ENCODE measurements at places on chromosomes 12 and 14.

DNA sequence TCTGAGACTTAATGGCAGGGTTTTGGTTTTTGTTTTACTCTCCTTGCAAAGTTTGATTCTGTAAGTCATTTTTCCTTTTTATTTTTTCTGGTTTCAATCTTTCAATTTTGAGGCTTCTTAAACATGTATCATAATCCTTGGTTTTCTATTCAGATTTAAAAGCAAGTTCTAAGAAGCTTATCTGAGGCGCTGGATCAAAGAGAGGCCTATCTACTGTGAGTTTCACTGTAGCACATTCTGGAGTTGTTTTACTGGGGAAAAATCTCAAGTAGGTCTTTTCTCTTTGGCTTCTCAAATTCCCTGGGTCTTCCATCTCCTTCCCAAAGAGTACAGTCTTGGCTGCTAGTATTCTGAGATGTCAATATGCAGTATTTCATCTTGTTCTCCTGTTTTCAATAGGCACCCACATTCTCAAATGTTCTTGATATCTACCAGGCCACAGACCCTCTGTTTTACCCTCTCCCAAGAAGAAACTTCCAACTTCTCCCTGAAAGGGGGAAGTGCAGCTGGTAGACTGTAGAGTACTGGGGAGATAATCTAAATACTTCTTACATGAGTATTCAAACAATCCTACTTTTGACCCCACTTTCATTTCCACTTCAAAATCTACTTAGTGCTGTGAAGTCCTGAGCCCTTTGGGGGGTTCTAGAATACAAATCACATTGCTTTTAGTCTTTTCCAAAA, 10.9 kb upstream of the CATSPERB start:
- no peak for DNase-seq

GRCh38 chr12:109997393-109997792, 1.2 kb upstream of the GIT2 start:
- DNase-seq, result no peak

- DNase-seq, result no peak
Observed at GRCh38 chr14:75297411-75298040, 18.9 kb downstream of the FOS start.

GRCh38 chr14:85438481-85438942, 91.4 kb upstream of the FLRT2 start:
- DNase-seq, result no peak

DNA sequence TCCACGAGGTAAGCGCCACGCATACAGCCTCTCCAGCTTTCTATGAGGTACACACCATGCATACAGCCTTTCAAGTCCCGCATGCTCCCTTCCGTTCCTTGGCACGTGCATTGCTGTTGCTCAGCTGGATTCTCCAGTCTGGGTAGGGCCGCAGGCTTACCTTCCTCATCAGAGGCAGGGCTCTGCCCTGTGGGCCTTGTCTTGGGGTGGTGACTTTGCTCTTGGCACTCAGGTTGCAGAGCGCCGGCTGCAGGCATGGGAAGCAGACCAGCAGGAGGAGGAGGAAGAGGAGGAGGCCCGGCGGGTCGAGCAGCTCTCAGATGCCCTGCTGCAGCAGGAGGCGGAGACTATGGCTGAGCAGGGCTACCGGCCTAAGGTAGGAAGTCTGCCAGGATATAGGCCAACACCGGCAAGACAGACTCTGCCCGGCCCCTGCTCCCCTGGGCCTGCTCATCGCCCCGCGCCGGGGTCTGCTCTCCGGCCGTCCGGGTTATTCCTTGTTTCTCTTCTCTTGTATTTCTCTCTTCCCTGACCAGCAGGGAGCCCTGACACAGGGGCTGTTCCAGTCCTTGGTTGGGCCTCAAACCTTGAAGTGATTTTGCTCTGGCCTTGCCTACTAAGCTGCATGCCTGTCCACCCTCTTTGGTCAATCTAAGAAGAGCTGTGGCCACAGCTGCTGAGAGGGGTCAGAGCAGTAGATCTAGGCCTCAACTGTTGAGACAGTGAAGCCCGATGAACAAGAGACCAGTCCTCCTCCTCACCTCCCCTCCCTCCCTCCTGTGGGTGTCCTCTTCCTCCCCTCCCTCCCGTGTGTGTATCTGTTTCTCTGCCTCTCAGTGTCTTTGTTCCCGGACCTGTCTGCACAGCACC, 15.3 kb downstream of the TCHP start:
- DNase-seq, result no peak

DNA sequence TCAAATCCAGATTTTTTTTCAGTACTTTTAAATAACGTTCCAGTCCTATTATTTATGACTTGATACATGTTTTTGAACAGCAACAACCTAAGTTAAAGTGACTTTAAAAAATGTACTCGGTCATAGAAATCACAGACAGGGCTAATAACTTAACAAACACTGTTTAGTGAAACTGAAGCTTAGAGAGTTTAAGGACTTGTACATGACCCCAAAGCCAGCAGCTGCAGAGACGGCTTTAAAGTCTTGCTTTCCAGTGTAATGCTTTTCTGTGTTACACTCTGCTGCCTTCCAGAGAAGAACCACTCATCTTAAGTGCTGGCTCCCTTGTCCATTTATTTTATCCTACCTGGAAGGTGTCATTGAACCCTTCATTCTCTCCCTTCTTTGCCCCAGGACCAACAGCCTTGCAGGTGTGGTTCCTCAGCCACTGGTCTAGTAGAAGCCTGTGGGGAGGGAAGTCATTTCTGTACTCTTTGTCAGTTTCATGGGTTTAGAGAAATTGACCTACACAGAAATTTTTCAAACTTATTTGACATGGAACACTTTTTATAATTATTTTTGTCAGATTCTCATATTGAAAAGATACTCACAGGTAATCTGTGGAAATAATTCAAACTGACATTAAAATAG, 60.9 kb downstream of the NAV3 start:
- no peak for DNase-seq

- no peak for DNase-seq
Observed at GRCh38 chr14:100836941-100837804, 11.3 kb downstream of the MEG3 start.

- DNase-seq, result no peak
Observed at GRCh38 chr12:20376984-20377383, 8.6 kb downstream of the PDE3A start.

DNA sequence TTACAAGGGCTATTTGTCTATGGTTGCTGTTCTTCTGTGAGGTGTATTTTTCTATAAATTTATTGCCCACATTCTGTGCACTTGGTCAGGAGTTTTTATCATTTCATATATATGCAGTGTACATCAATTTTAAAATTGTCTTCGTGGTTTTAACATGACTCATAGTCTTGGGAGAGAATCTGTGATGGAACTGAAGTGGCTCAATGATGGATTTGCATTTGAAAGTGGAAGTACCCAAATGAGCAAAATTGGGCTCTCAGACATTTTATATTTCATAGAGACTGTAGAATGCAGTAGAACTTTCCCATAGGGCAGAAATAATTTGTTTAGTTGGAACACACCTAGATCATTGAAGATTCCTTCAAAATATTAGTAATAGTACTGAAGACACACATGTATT, 1.9 kb upstream of the SCFD1 start:
- DNase-seq, result no peak

- no peak for DNase-seq
Observed at GRCh38 chr12:28033538-28033915, 61.0 kb upstream of the PTHLH start.

GRCh38 chr12:42603246-42603990, 13.9 kb upstream of the PRICKLE1 start:
- DNase-seq, result no peak

GRCh38 chr14:23174296-23175184, 8.9 kb downstream of the SLC7A8 start:
- no peak for DNase-seq

DNA sequence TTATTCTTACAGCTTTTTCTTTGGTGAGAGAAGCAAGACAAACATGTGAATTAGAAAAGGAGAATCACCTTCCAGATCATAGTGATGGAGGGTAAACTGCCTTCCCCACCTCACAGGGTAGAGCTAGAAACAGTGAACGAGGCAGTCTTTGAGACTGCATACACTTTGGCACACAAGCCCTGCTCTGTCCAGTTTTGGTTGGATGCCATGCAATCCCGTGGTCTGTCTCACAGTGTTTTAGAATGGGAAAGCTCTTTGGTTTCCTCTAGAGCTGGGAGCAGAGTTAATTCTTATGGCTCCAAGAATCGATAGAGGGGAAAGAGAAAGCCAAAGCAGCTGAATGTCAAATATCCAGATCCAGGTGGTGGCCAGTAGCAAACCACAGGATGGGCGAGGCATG, 21.9 kb downstream of the TDP1 start:
- no peak for DNase-seq

- DNase-seq, result no peak
Observed at GRCh38 chr14:36976571-36977023, 195.8 kb downstream of the SLC25A21 start.

- no peak for DNase-seq
Observed at GRCh38 chr12:132505105-132505851, 15.3 kb downstream of the FBRSL1 start.

- no peak for DNase-seq
Observed at GRCh38 chr14:104863923-104864266, 1.2 kb upstream of the CEP170B start.

GRCh38 chr12:104458694-104459367, 2.1 kb downstream of the CHST11 start:
- DNase-seq, result no peak

DNA sequence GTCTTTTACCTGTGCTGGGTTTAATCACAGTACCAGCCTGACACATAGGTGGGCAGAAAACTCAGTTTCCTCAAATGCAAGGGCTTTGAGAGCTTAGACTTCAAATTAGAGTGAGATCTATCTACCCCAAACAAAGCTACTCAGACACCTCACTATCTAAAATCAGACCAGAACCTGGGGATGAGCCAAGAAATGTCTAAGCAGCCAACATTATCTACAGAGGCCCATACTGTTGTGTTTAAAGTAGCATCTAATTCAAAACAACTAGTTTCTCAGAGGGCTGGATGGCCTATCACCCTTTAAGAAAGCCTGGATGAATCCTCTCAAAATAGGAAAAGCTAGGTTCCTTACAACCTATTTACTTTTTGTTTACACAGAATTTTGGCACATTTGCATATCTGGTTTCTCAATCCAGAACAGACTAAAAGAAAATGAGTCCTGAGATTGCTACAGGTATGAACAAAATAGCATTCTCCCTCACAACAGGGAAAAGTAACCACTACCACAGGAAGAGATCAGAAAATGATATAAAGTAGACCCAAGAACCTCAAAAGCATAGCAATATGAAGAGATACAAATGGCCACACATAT, 142.4 kb downstream of the ZFP36L1 start:
- DNase-seq, result no peak

- DNase-seq, result no peak
Observed at GRCh38 chr12:67751381-67751928, 102.9 kb downstream of the DYRK2 start.

- DNase-seq, result no peak
Observed at GRCh38 chr12:41967668-41968500, 176.8 kb downstream of the GXYLT1 start.

GRCh38 chr12:49809906-49810389, 18.3 kb downstream of the NCKAP5L start:
- DNase-seq, result no peak

DNA sequence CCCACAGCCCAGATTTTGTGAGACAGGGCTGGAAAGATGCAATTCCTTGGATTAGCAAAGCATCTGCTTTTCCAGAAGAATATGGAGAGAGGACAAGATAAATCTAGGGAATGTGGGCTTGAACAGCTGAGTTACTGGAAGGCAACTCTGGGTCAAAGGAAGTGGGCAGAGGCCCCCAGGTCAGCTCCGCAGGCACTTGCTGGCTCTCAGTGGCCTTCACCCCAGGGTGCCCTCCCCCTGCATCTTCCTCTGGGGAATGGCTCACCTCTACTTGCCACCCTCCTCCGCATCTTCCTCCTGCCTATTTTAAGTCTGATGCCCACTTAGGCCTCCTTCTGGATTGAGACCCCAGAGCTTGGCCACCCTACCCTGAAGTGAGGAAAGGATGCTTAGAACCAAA, 10.5 kb upstream of the PNMA1 start:
- no peak for DNase-seq

DNA sequence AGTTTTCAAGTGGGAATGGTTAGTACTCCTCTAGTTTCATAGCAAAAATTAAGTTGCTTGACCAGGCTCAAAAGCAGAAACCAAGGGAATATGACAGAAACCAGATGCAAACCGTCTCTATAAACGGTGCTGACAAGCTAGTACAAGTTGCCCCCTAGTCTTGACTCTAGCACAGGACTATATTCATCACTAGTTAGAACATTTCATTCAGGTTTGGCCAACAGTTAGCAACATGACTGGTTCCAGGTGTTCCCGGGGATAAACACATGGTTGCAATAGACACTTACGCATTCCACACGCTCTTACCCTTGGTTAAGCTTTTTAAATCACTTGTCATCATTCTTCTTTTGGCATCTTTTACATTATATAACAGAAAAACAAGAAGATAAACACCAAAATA, 103.6 kb downstream of the SCFD1 start:
- DNase-seq, result no peak

DNA sequence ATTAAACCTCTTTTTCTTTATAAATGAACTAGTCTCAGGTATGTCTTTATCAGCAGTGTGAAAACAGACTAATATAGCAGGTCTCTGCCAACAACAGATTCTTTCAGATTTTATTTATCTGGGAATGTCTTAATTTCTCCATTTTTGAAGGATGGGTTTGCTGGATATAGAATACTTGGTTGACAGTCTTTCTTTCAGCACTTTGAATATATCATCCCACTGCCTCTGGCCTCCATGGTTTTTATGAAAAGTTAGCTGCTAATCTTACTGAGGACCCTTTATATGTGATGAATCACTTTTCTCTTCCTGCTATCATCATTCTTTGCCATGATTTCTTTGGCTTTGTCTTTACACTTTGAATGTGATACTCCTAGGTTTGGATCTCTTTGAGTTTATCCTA, 148.0 kb downstream of the ANO6 start:
- DNase-seq, result no peak

DNA sequence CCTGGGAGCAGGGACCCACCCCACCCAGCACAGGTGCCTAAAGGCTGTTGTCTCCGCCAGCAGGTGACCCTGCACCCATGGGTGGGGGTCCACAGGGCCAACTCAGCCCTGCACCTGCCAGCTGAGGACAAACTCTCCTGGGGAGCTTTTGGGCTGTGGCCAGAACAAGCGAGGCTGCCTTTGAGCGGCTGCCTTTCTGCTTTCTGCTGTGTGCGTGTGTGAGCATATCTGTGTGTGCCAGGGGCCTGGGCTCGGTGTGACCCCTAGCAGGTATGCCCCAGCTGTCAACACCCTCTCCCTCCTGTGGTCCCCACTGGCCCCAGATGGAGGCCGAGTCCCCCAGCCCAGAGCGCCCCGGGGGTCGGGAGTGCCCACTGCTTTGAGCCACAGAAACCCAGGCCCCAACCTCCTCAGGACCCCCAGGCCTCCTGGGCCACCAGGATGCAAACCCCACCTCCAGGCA, 25.9 kb upstream of the GPR132 start:
- no peak for DNase-seq

All from stimulated activated CD4-positive, alpha-beta T cell treated with anti-CD3 and anti-CD28 coated beads, Interleukin-2, amount 100 ng/mL, for 4 hours (primary cell).